ENCODE measurements at places on chromosomes 2 and 18. TPM values are rescaled to one million over a fixed set of nuclear protein-coding genes. Genes with fewer than 3 reads are reported as not detected.

- DNase-seq = no peak
Observed at GRCh38 chr2:190137561-190137960, 75.0 kb upstream of the MSTN start.

GRCh38 chr18:46660957-46661749 is 4.1 kb upstream of the LOXHD1 start:
- DNase-seq = no peak

Gene UPP2
- polyA plus RNA-seq = not detected

DNA sequence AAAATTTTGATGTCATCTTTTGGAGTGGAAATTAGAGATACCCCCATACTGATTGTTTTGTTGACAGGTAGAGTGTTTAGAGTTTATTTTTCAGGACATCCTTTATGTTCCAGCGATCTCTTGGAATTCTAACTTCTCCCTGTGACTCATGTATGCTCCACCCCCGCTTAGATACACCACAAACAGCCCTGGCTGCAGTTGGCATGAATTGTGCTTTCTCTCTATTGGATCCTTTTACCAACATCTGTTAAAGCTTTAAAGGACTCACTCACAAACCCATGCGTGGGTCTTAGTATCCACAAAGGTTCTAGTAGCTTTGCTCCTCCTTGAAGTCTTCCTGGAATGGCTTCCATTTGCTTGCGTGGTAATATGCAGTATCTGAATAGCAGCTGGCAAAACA is 409.5 kb upstream of the POU3F3 start:
- no peak for DNase-seq

GRCh38 chr2:46310446-46310845 is 13.2 kb downstream of the EPAS1 start:
- DNase-seq = no peak

DNA sequence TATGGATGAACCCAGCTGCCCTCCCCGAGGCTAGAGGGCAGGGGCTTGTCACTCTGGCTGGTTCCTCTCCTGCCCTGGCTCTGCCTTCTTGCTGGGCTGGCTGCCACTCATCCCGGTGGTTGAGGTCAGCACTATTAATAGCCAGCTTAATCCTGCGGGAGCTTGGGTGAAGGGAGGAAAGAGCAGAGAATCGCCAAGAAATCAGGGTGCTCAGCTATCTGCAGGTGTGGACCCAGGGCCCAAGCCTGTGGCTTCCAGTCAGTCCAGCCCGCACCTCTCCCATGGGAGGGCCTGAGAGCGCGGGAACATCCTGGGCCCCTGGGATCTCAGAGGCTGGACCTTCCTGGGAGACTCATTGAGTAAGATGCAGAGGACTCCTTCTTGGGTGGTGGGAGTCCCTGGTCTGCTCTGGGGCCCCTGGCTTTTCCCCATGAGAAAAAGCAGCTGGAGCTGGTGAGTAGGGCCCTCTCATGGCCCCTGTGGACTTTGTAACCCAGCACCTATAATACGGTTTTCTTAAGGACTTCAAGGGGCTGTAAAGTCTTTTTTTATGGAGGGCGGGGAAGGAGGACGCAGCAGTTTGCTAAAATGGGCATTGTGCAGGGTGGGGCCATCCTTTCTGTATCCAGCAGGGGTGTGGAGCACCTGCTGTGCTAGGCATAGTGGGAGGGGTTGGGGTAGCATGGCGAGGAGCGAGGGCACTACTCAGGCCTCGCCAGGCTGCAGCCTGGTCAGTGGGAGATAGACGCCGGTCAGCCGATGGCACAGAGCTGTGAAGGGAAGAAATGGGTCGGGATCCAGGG is 27.4 kb upstream of the CNNM3 start:
- peak; percentile 89 for DNase-seq

Gene MYOM1
- 117 TPM for polyA plus RNA-seq

DNA sequence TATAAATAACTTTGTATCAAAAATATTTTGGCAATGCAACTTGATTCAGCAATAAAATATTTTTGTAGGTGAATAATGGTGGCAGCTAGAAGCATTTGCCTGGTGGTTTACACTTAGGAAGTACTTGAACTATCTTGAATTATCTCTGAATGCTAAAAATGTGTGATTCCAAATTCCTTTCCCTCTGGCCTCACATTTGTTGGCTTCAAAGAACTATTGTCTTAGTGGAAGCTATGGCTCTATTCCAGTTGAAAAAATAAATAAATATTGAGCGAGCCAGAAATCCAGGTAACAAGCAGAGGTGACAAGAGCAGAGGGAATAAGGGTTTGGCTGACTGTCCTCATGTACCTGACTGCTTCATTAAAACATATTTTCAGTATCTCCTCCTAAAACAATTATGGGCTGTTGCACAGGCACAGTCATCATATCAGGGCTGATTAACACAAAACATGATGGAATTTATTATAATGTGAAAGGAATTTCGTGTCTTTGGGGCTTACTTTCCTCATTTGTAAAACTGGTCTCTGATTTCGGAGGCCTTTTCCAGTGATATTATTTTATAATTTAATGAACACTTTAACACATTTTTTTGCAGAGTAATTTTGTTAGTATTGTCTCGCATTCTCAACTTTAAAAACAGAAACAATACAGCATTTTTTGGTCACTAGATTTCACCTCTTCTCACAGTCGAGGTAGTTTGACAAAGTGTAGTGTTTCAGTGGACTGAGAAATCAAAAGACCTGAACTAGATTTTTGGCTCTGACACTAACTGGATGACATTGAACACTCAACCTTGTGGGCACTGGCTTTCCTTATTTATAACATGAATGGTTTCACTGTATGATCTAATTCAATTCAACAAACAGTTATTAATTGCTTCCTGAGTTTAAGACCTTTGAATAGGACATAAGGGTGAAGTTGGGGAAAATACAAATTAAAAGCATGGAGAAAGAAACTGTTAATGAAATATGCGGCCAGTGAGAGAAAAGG is 7.8 kb upstream of the CAVIN2 start:
- no peak for DNase-seq

GRCh38 chr2:7352191-7352590 is 435.0 kb downstream of the RNF144A start:
- no peak for DNase-seq

- DNase-seq = no peak
Observed at GRCh38 chr18:59628995-59629394, 68.2 kb downstream of the CCBE1 start.

Gene MYO5B
- 0.10 TPM for polyA plus RNA-seq

Gene CHRNG
- polyA plus RNA-seq = 0.68 TPM

DNA sequence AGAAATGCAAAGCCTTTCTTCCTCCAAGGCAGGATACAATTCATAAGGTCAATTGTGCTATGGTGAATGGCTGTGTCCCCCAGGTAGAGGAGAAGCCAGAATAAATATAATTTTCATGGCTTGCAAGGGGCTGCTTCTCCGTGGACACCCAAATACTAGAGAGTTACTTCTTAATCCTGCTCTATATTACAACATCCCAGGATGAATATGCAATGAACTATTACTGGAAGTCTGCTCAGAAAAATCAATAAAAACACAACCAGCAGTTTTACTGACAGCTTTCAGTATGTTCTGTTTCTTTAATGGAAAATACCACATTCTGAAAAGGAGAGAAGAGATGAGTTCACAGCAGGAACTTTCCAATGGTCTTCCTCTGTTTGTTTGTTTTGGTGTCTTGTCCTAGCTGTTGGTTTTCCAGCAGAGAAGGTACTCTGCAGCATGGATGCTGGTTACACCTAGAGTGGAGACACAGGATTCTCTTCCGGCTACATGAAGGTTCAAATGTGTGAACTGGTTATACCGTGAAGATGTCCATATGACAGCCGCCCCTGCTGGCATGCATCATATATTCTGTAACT is 213.0 kb downstream of the PID1 start:
- no peak for DNase-seq
